Right hindlimb (tissue), 1 donor: ENCODE measurements at places on chromosomes 3 and 15.

DNA sequence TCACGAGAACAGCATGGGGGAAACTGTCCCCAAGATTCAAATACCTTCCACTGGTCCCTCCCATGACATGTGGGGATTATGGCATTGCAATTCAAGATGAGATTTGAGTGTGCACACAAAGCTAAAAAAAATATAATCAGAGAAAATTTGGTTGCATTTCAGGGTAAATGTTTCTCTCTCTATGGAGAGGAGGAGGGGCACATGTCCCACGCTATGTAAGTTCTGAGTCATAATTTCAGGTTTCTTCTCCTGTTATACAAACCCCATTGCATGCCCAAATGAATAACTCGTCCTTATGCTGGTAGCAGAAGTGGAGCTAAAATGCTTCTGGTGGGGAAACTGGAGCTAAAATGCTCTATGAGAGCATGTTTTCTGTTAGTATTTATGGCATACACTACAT is 209.7 kb upstream of the DCBLD2 start:
- DNase-seq, result no peak

GRCh38 chr15:50028326-50028725 is 90.7 kb downstream of the ATP8B4 start:
- no peak for DNase-seq

GRCh38 chr3:50658416-50658815 is 16.3 kb upstream of the DOCK3 start:
- no peak for DNase-seq

DNA sequence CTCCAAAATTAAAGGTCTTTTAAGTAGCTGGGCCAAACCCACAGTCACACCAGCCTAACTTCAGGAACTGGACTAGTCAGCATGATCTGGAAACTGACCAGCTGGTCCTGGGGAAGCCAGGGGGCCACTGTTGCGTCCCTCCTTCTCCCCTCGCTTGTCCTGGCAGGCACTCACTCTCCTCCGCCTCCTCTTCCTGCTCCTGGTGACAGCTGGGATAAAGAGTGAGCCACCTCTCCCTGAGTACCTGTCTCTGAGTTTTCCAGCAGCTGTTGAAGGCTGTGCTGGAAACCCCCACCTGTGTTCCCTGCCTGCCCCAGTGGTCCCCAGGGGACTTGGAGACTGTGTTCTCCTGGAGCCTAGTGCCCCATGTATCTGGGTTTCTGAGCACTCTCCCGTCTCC is 56.0 kb downstream of the FGD5 start:
- DNase-seq, result no peak

- DNase-seq, result no peak
Measured at GRCh38 chr3:65972765-65973164, 66.0 kb downstream of the MAGI1 start.

DNA sequence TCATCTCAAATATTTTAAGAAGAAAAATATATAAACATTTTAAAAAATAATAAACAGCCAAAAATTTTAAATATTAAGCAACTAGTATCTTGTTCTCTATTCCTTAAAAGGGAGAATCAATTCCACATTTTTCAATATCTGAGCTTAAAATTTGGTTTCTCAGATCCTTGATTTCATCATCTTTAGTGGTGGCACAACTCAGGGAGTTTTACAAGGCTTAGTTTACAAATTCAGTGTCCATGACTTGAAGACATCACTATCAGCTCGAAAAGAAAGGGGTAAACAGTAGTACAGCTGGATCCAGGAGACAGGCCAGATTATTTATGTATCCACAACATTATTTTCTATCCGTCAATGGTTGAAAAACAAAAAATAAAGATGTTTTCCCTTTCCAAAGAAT is 11.6 kb downstream of the IGF2BP2 start:
- DNase-seq, result no peak

GRCh38 chr3:14183015-14183577 is 4.5 kb downstream of the LSM3 start:
- no peak for DNase-seq

GRCh38 chr3:101195951-101196713 is 124.2 kb downstream of the IMPG2 start:
- DNase-seq, result no peak

DNA sequence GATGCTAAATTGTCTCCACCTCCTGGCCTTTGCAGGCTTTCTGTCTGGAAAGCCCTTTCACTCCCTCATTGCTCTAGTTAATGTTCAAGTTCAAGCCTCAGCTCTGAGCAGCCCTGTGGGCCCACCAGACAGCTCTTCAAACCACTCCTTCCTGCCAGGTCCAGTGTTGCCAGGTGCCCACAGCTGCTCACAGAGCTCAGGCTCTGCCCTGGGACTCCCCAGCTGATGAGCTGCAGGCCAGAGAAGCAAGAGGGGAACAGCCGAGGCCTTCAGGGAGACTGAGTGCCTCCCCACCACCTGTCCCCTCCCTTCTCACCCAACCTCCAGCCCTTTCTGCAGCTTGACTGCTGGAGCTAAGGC is 1.3 kb upstream of the ZBTB47 start:
- DNase-seq, result peak; percentile 52

GRCh38 chr3:45948881-45949280 is 5.6 kb downstream of the CXCR6 start:
- DNase-seq, result no peak

DNA sequence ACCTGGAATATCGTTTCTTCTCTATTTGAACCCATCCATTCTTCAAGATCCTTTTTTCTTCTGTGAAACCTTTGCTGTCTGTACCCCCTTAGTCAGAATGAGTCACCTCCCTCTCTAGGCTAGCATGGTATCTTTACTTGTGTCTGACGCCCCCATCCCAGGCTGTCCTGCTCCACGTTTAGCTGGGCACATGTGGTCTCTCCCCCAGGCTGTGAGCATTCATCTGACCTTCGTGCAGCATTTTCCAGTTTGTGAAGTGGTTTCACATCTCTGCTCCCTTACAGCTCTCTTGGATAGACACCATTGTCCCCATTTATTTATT is 14.3 kb upstream of the TLE3 start:
- DNase-seq, result no peak

DNA sequence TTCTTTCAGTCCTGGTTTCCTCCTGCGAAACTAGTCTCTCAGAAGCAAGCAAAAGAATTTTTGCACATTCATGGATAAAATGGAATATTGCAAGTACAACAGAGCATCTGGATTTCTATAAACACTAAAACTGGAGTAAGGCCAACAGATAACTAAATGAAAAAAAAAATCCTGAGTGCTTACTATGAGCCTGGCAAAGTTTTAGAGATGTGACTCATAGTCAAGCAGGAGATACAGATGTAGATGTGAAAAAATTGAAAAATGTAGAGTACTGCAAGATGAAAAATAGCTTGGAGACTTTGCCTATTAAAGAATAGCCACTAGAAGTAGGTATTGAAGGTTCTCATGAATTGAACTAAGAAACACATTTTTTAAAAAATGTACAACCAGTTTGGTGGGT is 397.4 kb downstream of the OTOL1 start:
- no peak for DNase-seq

DNA sequence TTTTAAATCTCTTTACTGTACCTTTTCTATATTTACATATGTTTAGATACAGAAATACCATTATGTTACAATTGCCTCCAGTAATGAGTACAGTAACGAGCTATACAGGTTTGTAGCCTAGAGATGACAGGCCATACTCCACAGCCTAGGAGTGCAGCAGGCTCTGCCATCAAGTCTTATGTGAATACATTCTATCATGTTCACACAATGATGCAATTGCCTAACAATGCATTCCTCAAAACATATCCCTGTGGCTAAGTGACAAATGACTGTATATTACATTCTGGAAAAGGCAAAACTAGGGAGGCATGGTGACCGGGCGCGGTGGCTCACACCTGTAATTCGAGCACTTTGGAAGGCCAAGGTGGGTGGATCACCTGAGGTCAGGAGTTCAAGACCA is 192.4 kb upstream of the IGF1R start:
- no peak for DNase-seq

- no peak for DNase-seq
Measured at GRCh38 chr3:30629746-30630145, 23.3 kb downstream of the TGFBR2 start.

DNA sequence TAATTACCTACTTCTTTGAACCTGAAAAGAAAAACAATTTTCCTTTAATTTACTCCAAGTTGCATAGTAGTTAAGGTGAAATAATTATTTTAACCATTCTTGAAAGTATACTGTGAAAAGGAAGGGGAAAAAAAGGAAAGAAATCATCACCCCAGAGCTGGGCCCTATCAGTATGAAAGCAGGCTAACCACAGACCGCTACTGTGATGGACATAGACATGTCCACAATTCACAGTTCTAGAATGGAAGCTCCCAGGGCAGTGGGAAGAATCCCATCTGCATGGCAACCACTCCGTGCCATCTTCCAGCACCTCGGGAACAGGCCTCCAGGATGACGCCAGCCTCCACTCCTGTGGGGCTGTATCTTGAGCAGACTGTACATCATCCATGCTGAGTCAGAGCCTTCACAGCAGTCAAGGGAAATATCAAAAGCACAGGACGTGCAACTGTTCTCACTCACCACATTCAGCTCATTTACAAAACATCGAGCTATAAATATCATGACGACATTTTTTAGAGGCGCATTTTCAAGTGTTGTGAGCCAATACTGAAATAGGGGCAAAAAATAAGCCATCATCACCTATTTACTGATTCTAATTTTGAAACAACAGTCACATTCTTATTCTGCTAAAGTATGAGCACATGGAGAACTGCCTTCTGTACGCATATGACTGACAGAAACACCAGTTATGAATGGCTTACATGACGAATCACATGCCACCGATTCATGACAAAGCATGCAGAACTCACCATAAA is 119.7 kb downstream of the SNRK start:
- no peak for DNase-seq
